ENCODE measurements at places on chromosomes 3 and 15. TPM values are rescaled to one million over a fixed set of nuclear protein-coding genes. Genes with fewer than 3 reads are reported as not detected.

GRCh38 chr3:88707837-88708236 lies 399.6 kb upstream of the EPHA3 start:
- no peaks in the 10 kb centered on the region for H3K4me1 ChIP-seq
- H3K36me3 ChIP-seq, result no peaks in the 10 kb centered on the region
- H3K27ac ChIP-seq, result no peak overlapping the region

GRCh38 chr3:109963831-109964230 lies 626.5 kb upstream of the DPPA4 start:
- H3K27me3 ChIP-seq, result no peaks in the 10 kb centered on the region
- no peaks in the 10 kb centered on the region for H3K36me3 ChIP-seq
- no peaks in the 10 kb centered on the region for H3K4me1 ChIP-seq
- H3K4me3 ChIP-seq, result no peak overlapping the region
- H3K27ac ChIP-seq, result no peak overlapping the region

GRCh38 chr15:23762026-23762425 lies 74.9 kb upstream of the NDN start:
- DNase-seq, result no peak
- H3K36me3 ChIP-seq, result no peaks in the 10 kb centered on the region
- no peaks in the 10 kb centered on the region for H3K4me1 ChIP-seq
- H3K4me3 ChIP-seq, result no peak overlapping the region
- no peak overlapping the region for H3K27ac ChIP-seq

- no peak overlapping the region for H3K27ac ChIP-seq
- no peak for DNase-seq
- H3K4me1 ChIP-seq, result no peaks in the 10 kb centered on the region
- H3K4me3 ChIP-seq, result no peak overlapping the region
- peaks cover 17% of the 10 kb centered on the region for H3K27me3 ChIP-seq
Measured at GRCh38 chr15:75238150-75238549, 20.0 kb upstream of the GOLGA6C start.

The CLRN1 gene
- not detected for polyA plus RNA-seq

The VGLL3 gene
- polyA plus RNA-seq, result not detected

The CHST13 gene
- polyA plus RNA-seq, result 0.41 TPM

The SLC12A8 gene
- polyA plus RNA-seq, result 13.2 TPM

The LRRN1 gene
- polyA plus RNA-seq, result 0.03 TPM

- H3K36me3 ChIP-seq, result no peaks in the 10 kb centered on the region
- H3K4me3 ChIP-seq, result no peak overlapping the region
- no peak overlapping the region for H3K27ac ChIP-seq
- no peaks in the 10 kb centered on the region for H3K4me1 ChIP-seq
- no peaks in the 10 kb centered on the region for H3K27me3 ChIP-seq
Measured at GRCh38 chr3:85605066-85605465, 646.3 kb downstream of the CADM2 start.
